Fibroblast of lung (primary cell): ENCODE measurements at places on chromosomes 11 and 22. TPM values are rescaled to one million over a fixed set of nuclear protein-coding genes. Genes with fewer than 3 reads are reported as not detected.

- no peak for DNase-seq
Observed at GRCh38 chr11:116981266-116981885, 116.9 kb downstream of the SIK3 start.

- DNase-seq = no peak
Observed at GRCh38 chr22:19634226-19634975, 79.9 kb upstream of the SEPTIN5 start.

- no peak for DNase-seq
Observed at GRCh38 chr22:49838771-49839717, 11.4 kb upstream of the BRD1 start.

Gene P4HA3
- 4.1 and 5.1 TPM in 2 replicates for total RNA-seq

DNA sequence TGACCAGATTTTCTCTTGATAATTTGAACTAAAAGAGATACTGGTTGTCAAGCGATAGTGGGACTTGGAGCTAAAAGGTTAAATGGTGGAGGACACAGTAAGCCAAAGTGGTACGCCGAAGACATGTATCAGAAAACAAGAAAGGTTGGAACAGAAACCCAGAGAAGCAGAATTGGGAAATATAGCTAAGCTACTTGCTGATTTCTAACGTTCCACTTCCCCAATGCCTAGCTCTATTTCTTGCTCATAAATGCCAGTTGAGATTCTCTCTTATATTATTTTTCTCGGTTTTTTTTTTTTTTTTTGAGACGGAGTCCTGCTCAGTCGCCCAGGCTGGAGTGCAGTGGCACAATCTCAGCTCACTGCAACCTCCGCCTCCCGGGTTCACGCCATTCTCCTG is 12.7 kb downstream of the TMEM41B start:
- DNase-seq = no peak

DNA sequence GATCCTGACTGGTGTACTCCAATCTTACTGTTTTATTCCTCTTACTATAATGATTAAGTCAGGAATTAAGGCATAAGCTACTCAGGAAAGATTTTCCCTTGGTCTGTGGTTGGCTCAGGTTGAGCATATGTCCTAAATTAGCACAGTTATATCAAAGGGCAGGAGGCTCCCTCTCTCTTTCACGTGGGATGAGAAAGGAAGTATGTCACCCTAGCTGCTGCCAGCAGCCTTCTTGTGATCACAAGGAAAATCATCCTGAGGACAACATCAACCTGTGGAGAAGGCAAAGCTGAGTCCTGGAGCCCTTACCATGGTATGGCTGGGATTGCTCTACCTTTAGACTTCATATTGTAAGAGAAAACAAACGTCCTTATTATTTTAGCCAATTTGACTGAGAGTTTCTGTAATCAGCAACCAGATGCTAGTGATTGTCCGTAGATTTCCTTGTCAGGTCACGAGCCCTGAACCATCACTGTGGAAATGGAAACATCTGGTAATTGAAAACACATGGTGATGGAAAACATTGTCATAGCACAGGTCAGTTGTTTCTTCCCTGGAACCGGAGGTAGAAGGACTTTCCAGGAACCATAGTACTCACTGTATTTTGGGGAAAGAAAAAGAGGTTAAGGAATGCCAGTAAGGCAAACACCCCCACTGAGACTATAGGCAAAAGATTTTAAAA is 40.6 kb upstream of the DEUP1 start:
- DNase-seq = no peak

- DNase-seq = peak; percentile 20
Observed at GRCh38 chr22:43890901-43891331, 897 bp downstream of the PNPLA5 start.

- DNase-seq = peak; percentile 49
Observed at GRCh38 chr22:49959782-49960158, 802 bp upstream of the PIM3 start.

- no peak for DNase-seq
Observed at GRCh38 chr22:32097881-32098499, 54.9 kb downstream of the SLC5A1 start.

Gene PPFIA1
- total RNA-seq = 38.8 and 43.1 TPM in 2 replicates

DNA sequence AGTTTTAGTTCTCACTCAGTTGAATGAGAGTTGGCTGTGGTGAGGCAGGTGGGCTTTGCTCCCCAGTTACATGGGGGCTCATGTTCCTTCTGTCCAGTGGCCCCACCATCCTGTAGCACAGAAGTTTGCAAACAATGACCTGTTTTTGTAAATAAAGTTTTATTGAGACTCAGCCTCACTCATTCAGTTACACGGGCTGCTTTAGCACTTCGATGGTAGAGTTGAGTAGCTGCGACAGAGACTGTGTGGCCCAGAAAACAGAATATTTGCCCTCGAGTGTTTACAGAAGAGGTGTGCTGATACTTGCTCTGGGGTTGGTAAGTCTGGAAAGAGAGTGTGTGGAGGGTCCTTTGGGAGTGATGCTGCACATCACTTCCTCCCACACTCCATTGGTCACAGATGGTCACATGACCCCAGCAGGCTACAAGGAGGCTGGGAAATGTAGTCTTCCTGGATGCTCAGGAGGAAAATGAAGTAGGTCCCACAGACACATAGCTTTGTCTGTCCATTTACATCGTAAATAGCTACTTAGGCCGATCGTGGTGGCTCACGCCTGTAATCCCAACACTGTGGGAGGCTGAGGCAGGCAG is 34.6 kb downstream of the IFT27 start:
- no peak for DNase-seq

- no peak for DNase-seq
Observed at GRCh38 chr11:102576350-102576749, 45.8 kb upstream of the MMP7 start.

GRCh38 chr11:115112754-115113153 is 391.5 kb downstream of the CADM1 start:
- no peak for DNase-seq

GRCh38 chr22:17132112-17132511 is 11.0 kb upstream of the TMEM121B start:
- DNase-seq = no peak

Gene TMPRSS4
- total RNA-seq = not detected in 2 replicates
